ENCODE measurements at places on chromosomes 5 and 9. TPM values are rescaled to one million over a fixed set of nuclear protein-coding genes. Genes with fewer than 3 reads are reported as not detected.

FBXL7 gene
- total RNA-seq, result 1.5 TPM

GABRP gene
- total RNA-seq, result not detected

C7 gene
- not detected for total RNA-seq

PCDHGB4 gene
- total RNA-seq, result 0.97 TPM

SLCO4C1 gene
- not detected for total RNA-seq

CYFIP2 gene
- total RNA-seq, result 20.0 TPM

DRD1 gene
- 0.08 TPM for total RNA-seq

LCP2 gene
- total RNA-seq, result not detected

PCDHB10 gene
- not detected for total RNA-seq

GDF9 gene
- 0.14 TPM for total RNA-seq

IFNK gene
- not detected for total RNA-seq

ADGRD2 gene
- total RNA-seq, result not detected

ARL15 gene
- 3.8 TPM for total RNA-seq

CBY3 gene
- total RNA-seq, result not detected

LCN6 gene
- not detected for total RNA-seq

RGS7BP gene
- total RNA-seq, result not detected

SLC36A3 gene
- not detected for total RNA-seq

CEP72 gene
- total RNA-seq, result 10.9 TPM

SPATA24 gene
- 5.6 TPM for total RNA-seq

GRAMD2B gene
- 1.1 TPM for total RNA-seq

PCDHB9 gene
- 0.26 TPM for total RNA-seq

CXCL14 gene
- 0.24 TPM for total RNA-seq

FAM78A gene
- 0.31 TPM for total RNA-seq

SNCAIP gene
- total RNA-seq, result not detected

CDC20B gene
- total RNA-seq, result 0.09 TPM

CDX1 gene
- not detected for total RNA-seq

PCDHB3 gene
- not detected for total RNA-seq

SMIM32 gene
- not detected for total RNA-seq

GARIN3 gene
- total RNA-seq, result not detected

SLCO6A1 gene
- not detected for total RNA-seq
